ENCODE measurements at places on chromosomes 11 and 22.

DNA sequence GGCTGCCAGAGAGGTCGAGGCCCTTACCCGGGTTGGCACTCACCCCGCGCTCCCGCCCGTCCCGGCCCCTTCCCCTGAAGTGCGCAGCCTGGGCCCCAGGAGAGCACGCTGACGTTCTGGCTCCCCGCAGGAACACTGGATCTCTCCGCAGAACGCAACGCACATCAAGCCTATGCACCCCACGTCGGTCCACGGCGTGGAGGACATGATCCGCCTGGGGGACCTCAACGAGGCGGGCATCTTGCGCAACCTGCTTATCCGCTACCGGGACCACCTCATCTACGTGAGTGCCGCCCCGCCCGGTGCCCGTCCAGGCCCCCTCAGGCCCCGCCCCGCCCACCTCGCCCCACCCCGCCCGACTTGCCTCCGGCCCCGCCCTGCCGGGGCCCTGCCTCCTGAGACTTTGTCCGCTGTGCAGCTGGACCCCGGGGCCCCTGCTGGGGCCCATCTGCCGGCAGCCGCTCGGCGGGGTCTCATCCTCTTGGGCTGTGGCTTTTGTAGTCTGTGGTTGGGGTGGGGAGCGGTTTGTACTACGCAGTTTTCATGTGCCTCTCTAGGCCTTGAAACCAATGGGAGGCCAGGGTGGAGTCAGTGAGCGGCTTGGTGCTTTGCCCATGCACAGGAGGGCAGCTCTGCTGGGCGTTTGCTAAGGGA lies 19.7 kb downstream of the MYO7A start:
- DNase-seq, result peak; percentile 47

- DNase-seq, result no peak
These were observed 324.9 kb upstream of the CCDC90B start for GRCh38 chr11:83611031-83611430.

- no peak for DNase-seq
These were observed 5.4 kb upstream of the NDUFS8 start for GRCh38 chr11:68025047-68025446.

GRCh38 chr11:36098087-36098486 lies 154.2 kb downstream of the LDLRAD3 start:
- no peak for DNase-seq

- no peak for DNase-seq
These were observed 453.9 kb upstream of the CCDC179 start for GRCh38 chr11:23314162-23314561.

Measured in CD4-positive, alpha-beta T cell treated with Interleukin-21 for 1 hour (primary cell).